NCI-H460 (cell line): ENCODE measurements at places on chromosomes 12 and 14. TPM values are rescaled to one million over a fixed set of nuclear protein-coding genes. Genes with fewer than 3 reads are reported as not detected.

- DNase-seq, result no peak
These were observed 21.1 kb upstream of the WDR89 start for GRCh38 chr14:63662776-63663175.

- DNase-seq, result no peak
These were observed 232.2 kb upstream of the PLEKHG7 start for GRCh38 chr12:92470608-92471021.

DNA sequence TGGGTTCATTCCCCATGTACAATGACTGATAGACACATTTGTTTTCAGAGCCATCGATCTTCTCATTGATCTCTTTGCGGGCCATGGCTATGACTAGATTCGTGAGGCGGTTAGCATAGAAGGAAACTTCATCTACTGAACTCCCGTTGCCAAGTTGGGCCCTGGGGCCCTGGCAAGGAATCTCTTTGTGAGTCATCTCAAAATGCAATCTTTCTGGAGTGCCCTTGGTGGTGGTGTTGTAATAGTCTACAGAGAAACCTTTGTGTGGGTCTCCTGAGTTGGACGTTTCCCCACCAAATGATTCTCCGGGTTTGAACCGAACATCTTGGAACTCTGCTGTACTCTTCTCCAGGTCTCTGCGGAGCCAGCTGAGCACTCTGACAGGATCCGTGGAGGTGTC, 20.4 kb downstream of the AKAP3 start:
- DNase-seq, result no peak

- DNase-seq, result no peak
These were observed 13.1 kb downstream of the ZFYVE21 start for GRCh38 chr14:103728721-103729120.

- no peak for DNase-seq
These were observed 83.6 kb upstream of the DIO3 start for GRCh38 chr14:101477648-101478047.

DNA sequence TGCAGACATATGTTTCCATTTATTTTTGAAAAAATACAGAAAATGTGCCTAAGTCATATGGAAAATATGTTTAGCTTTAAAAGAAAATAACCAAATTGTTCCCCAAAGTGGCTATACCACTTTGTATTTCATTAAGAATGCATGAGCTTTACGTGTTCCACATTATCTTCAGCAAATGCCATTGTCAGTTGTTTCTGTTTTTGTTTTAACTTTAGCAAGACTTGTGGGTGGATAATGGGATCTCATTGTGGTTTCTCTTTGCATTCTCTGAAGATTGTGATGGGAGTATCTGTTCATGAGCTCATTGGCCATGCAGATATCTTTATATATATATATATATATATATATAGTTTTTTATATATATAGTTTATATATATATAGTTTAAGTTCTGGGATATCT, 181.5 kb downstream of the CCER1 start:
- no peak for DNase-seq

- no peak for DNase-seq
These were observed at the start of gene CCDC197 for GRCh38 chr14:93997082-93997481. Gene CCDC197, plus strand, starts transcription at chr14:93997301. Its CDS starts 831 bp downstream, at chr14:93998132.

DNA sequence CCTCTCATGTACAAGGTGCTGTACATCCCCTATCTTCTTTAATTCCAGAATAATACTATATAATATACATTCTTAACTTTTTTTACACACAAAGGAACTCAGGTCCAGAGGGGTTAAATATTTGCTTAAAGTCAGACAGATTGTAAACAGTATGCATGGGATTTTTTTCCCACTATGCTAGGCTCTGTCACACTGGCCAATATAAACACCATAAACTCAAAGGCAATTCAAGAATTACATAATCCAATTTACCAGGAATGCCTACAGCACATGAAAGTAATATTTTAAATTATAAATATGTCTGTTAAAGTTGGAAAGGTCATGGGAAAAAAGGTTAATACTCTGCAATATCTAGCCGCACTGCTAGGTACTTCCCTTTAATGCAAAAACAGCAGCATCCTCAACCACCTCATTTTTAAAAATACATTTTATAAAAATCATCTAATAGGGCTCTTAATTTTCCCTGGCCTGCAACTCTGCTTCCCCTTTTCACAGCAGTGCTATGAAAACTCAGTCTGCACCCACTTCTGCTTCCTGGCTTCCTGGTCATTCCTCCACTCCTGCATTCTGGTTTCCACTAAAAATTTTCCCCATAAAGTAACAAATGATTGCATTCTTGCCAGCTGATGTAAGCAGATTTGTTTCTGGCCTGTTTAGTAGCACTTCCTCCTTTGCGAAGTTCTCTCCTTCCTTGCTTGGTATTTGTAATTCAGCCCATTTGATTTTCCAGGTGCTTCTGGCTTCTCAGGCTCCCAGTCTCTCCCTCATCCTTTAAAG, 128.1 kb downstream of the ITPR2 start:
- DNase-seq, result no peak

Gene FAR2
- not detected in 2 replicates for total RNA-seq

Gene PLCZ1
- not detected in 2 replicates for total RNA-seq

Gene SERPINA10
- not detected in 2 replicates for total RNA-seq

Gene EXOC3L4
- total RNA-seq, result 0.72 and 1.8 TPM in 2 replicates
